ENCODE measurements at places on chromosomes 7 and 10. TPM values are rescaled to one million over a fixed set of nuclear protein-coding genes. Genes with fewer than 3 reads are reported as not detected.

RAPGEF5 gene
- total RNA-seq: 0.92 TPM

SFRP4 gene
- not detected for total RNA-seq

FOXP2 gene
- total RNA-seq: not detected

CYP3A4 gene
- total RNA-seq: not detected

ZNF727 gene
- total RNA-seq: not detected

FAM180A gene
- total RNA-seq: not detected

CPA5 gene
- total RNA-seq: 0.88 TPM

ITPRID1 gene
- total RNA-seq: not detected

NKX1-2 gene
- not detected for total RNA-seq

GLI3 gene
- not detected for total RNA-seq

PHYHIPL gene
- total RNA-seq: not detected

ZNF804B gene
- not detected for total RNA-seq
